CD14-positive monocyte (primary cell): ENCODE measurements at places on chromosomes 4 and X. TPM values are rescaled to one million over a fixed set of nuclear protein-coding genes. Genes with fewer than 3 reads are reported as not detected.

Gene SRPK3
- not detected for polyA plus RNA-seq

Gene UGT2A1
- not detected in 2 replicates for polyA plus RNA-seq

Gene PDE6B
- 4.6 and 6.8 TPM in 2 replicates for polyA plus RNA-seq

Gene GUF1
- polyA plus RNA-seq: 11.3 TPM

Gene HEPH
- 0.01 TPM in 1 of 2 replicates, not detected in the other for polyA plus RNA-seq

Gene TSPAN7
- polyA plus RNA-seq: not detected

Gene EVC
- polyA plus RNA-seq: 0.33 and 0.36 TPM in 2 replicates

Gene GABRA4
- polyA plus RNA-seq: 0.04 TPM in 1 of 2 replicates, not detected in the other

Gene TNIP3
- 0.20 TPM for polyA plus RNA-seq

Gene BEX2
- polyA plus RNA-seq: 0.33 and 0.75 TPM in 2 replicates

Gene PDGFRA
- polyA plus RNA-seq: not detected in 2 replicates

Gene CACNA1F
- polyA plus RNA-seq: not detected

Gene SCRG1
- polyA plus RNA-seq: 0.24 TPM

Gene AKAP17A
- 8.9 TPM for polyA plus RNA-seq

Gene NUDT10
- polyA plus RNA-seq: not detected in 2 replicates

Gene SMIM43
- not detected in 2 replicates for polyA plus RNA-seq

- DNase-seq: no peak
- no peaks in the 10 kb centered on the region for H3K27me3 ChIP-seq
- no peaks in the 10 kb centered on the region for H3K4me1 ChIP-seq
Observed at GRCh38 chrX:39527025-39527424, 570.7 kb downstream of the BCOR start.

DNA sequence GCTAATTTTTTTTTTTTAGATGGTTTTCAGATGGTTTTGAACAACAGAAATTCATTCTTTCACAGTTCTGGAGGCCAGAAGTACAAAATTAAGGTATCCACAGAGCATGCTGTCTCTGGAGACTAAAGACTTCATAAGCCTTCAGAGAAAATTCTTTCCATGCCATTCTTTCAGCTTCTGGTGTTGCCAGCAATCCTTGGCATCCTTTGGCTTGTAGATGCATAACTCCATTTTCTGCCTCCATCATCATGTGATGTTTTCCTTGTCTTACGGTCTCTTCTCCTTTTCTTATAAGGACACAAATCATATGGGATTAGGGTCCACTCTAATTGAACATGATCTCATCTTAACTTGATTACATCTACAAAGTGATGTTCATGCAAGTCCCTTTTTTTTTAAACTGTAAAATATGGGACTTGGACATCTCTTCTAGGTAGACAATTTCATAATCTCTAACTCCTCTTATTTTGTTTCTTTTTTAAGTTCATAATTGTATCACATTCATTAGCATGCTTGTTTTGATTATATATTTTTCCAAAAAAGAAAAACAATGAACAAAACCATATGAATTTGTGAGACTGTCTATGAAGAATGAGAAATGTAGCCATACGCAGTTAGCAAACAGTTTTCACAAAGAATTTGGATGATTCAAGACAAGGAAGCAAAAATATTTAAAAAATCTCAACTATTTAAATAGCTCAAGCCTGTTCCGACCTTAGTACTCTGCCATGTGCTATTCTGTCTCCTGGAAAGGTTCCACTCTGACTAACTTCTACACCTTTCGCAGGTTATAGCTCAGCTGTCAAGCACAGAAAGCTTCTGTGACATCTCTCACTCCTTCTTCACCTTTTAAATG, 53.1 kb upstream of the GIMD1 start:
- no peaks in the 10 kb centered on the region for H3K27me3 ChIP-seq
- H3K27ac ChIP-seq: no peak overlapping the region
- H3K4me1 ChIP-seq: no peaks in the 10 kb centered on the region
- DNase-seq: no peak
- no peaks in the 10 kb centered on the region for H3K36me3 ChIP-seq

DNA sequence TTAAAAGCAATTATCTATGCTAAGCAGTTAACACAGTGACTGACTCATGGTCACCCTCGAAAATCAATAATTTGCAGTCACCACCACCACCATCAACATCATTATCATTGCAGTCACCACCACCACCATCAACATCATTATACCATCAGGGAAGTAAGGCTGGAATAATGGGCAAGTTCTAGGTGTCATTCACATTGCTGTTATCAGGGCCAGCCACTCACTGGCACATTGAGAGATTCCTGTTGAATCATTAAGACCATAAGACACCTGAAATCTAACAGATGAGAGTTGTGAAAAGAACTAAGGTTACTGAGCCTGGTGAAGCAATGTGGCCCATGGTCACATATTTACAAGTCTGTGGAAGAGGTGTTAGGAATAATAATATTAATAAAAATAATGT, 247.7 kb upstream of the BOD1L1 start:
- H3K4me3 ChIP-seq: no peak overlapping the region
- H3K27me3 ChIP-seq: no peaks in the 10 kb centered on the region
- no peaks in the 10 kb centered on the region for H3K36me3 ChIP-seq
- H3K4me1 ChIP-seq: no peaks in the 10 kb centered on the region

GRCh38 chr4:55749666-55750065, 69.9 kb upstream of the EXOC1L start:
- H3K4me3 ChIP-seq: no peak overlapping the region
- no peak overlapping the region for H3K27ac ChIP-seq
- no peaks in the 10 kb centered on the region for H3K27me3 ChIP-seq
- H3K36me3 ChIP-seq: no peaks in the 10 kb centered on the region
- no peaks in the 10 kb centered on the region for H3K4me1 ChIP-seq
- DNase-seq: no peak

- H3K4me3 ChIP-seq: no peak within 1 kb of the TSS
- no peaks in the 10 kb centered on the region for H3K36me3 ChIP-seq
- no peak within 1 kb of the TSS for H3K27ac ChIP-seq
Observed at GRCh38 chrX:35919536-35920309, at the start of gene CFAP47. CFAP47 (plus strand) TSS chrX:35919734; CDS start chrX:35919800, 66 bp downstream.

DNA sequence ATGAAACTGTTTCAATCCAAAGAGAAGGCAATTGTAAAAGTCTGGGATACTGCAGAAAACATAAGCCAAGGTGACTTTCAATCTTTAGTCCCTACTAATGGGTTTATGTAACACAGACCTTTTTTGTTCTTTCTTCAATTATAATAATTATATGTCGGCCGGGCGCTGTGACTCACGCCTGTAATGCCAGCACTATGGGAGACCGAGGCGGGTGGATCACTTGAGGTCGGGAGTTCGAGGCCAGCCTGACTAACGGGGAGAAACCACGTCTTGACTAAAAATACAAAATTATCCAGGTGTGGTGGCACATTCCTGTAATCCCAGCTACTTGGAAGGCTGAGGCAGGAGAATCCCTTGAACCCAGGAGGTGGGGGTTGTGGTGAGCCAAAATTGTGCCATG, 489.8 kb upstream of the CTSO start:
- no peaks in the 10 kb centered on the region for H3K4me1 ChIP-seq
- no peak overlapping the region for H3K4me3 ChIP-seq
- H3K27ac ChIP-seq: no peak overlapping the region

DNA sequence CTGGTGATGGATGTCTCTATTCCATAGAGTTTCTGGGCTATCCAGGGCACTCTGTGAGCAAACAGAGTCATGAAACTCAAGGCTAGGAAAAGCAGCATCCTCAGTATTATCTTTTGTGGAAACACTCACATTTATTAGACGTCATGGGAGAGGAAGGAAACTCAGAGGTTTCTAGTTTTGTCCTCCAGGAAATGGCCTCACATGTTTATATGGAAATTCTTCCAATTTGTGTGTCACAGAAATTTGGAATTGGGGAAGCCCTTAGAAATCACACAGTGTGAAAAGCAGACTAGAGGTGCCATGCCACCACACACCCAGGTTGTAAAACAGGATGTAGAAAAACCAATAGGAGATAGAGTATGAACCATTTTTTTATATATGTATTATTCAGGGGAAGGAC, 31.1 kb downstream of the IDS start:
- no peak for DNase-seq
- H3K4me3 ChIP-seq: no peak overlapping the region

GRCh38 chr4:10753856-10754402, 69.4 kb upstream of the CLNK start:
- no peaks in the 10 kb centered on the region for H3K4me1 ChIP-seq
- no peak overlapping the region for H3K27ac ChIP-seq
- H3K36me3 ChIP-seq: no peaks in the 10 kb centered on the region
- H3K4me3 ChIP-seq: no peak overlapping the region

GRCh38 chr4:74415602-74416300, 29.2 kb upstream of the AREG start:
- no peak for DNase-seq
- H3K36me3 ChIP-seq: no peaks in the 10 kb centered on the region
- no peak overlapping the region for H3K27ac ChIP-seq
- H3K4me1 ChIP-seq: no peaks in the 10 kb centered on the region
- no peak overlapping the region for H3K4me3 ChIP-seq

GRCh38 chr4:103692615-103693014, 27.2 kb downstream of the TACR3 start:
- H3K36me3 ChIP-seq: no peaks in the 10 kb centered on the region
- no peak overlapping the region for H3K4me3 ChIP-seq
- H3K27me3 ChIP-seq: no peaks in the 10 kb centered on the region
- H3K4me1 ChIP-seq: no peaks in the 10 kb centered on the region

DNA sequence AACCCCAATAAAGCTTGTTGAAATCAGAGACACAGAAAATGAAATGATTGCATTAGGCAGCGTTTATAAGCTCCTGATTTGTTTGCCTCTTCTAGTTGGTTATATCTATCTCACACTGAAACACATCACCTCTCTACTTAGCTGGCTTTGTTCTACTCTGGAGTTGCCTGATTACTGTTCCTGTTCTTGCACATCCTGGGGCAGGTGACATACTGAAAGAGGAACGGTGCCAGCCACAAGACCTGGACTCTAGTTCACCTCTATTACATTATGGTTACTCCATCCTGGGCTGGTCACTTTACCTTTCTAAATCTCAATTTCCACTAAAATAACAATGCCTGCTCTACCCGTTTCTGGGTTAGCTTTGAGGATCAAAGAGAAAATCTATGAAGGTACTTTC, 47.9 kb downstream of the TRIM2 start:
- no peak overlapping the region for H3K27ac ChIP-seq
- H3K36me3 ChIP-seq: no peaks in the 10 kb centered on the region
- H3K4me1 ChIP-seq: peaks cover 14% of the 10 kb centered on the region
- no peak for DNase-seq
- peaks cover 5% of the 10 kb centered on the region for H3K27me3 ChIP-seq

- H3K4me1 ChIP-seq: no peaks in the 10 kb centered on the region
- no peaks in the 10 kb centered on the region for H3K27me3 ChIP-seq
- no peaks in the 10 kb centered on the region for H3K36me3 ChIP-seq
- no peak for DNase-seq
- H3K27ac ChIP-seq: no peak overlapping the region
- H3K4me3 ChIP-seq: no peak overlapping the region
Observed at GRCh38 chr4:162101337-162101736, 62.5 kb downstream of the FSTL5 start.

GRCh38 chr4:185634066-185634652, 98.9 kb upstream of the PDLIM3 start:
- H3K4me3 ChIP-seq: no peak overlapping the region
- no peaks in the 10 kb centered on the region for H3K4me1 ChIP-seq
- H3K36me3 ChIP-seq: no peaks in the 10 kb centered on the region
- peak; percentile 8 for DNase-seq
- H3K27ac ChIP-seq: no peak overlapping the region
- peaks cover 25% of the 10 kb centered on the region for H3K27me3 ChIP-seq

GRCh38 chrX:39204945-39205344, 403.7 kb downstream of the MID1IP1 start:
- H3K4me1 ChIP-seq: no peaks in the 10 kb centered on the region
- H3K27me3 ChIP-seq: peaks cover 2% of the 10 kb centered on the region
- no peak for DNase-seq
- H3K27ac ChIP-seq: no peak overlapping the region

GRCh38 chr4:106149026-106149425, 167.0 kb downstream of the TBCK start:
- no peak for DNase-seq
- no peaks in the 10 kb centered on the region for H3K36me3 ChIP-seq
- no peaks in the 10 kb centered on the region for H3K27me3 ChIP-seq
- H3K4me1 ChIP-seq: no peaks in the 10 kb centered on the region

GRCh38 chr4:52299120-52299519, 248.0 kb downstream of the SPATA18 start:
- no peaks in the 10 kb centered on the region for H3K27me3 ChIP-seq
- H3K4me3 ChIP-seq: no peak overlapping the region
- H3K4me1 ChIP-seq: no peaks in the 10 kb centered on the region
- no peak for DNase-seq
- H3K27ac ChIP-seq: no peak overlapping the region

- H3K36me3 ChIP-seq: no peaks in the 10 kb centered on the region
- H3K27me3 ChIP-seq: no peaks in the 10 kb centered on the region
- no peak for DNase-seq
Observed at GRCh38 chr4:119731778-119732177, 103.2 kb upstream of the PDE5A start.

- DNase-seq: no peak
- no peaks in the 10 kb centered on the region for H3K27me3 ChIP-seq
- H3K4me3 ChIP-seq: no peak overlapping the region
- peak overlapping the region; percentile 27 for H3K27ac ChIP-seq
- peaks cover 26% of the 10 kb centered on the region for H3K36me3 ChIP-seq
- H3K4me1 ChIP-seq: peaks cover 6% of the 10 kb centered on the region
Observed at GRCh38 chr4:139076016-139076744, 60.6 kb downstream of the NOCT start.

- H3K4me3 ChIP-seq: no peak overlapping the region
- H3K4me1 ChIP-seq: peaks cover 76% of the 10 kb centered on the region
- no peaks in the 10 kb centered on the region for H3K27me3 ChIP-seq
- peak overlapping the region; percentile 91 for H3K27ac ChIP-seq
- H3K36me3 ChIP-seq: no peaks in the 10 kb centered on the region
Observed at GRCh38 chr4:141348573-141348972, 127.9 kb downstream of the ZNF330 start.

- DNase-seq: peak; percentile 23
- H3K27ac ChIP-seq: peak overlapping the region; percentile 94
- H3K4me1 ChIP-seq: peaks cover 22% of the 10 kb centered on the region
- H3K36me3 ChIP-seq: no peaks in the 10 kb centered on the region
Observed at GRCh38 chr4:147779451-147779850, 47.6 kb downstream of the ARHGAP10 start.

DNA sequence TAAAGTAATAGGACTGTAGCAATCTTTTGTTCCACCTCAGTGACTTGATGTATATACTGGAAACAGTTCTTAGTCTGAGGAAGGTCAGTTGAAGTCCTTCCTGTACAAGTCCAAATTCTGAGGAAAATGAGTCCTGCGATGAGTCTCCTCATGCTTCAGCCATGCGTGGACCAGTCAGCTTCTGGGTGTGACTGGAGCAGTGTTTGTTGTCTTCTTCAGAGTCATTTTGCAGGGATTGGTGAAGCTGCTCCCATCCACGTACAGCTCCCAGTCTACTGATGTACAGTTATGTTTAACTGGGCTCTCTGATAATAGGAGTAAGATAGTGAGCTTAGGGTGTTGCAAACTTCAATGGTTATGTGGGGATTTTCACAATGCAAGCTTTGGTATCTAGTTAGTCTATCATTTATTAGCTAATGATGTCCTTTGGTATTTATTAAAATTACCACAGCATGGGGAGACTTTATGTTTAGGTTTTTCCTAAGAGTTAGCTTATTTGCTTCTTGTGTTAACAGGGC, 3.4 kb downstream of the UGT2B17 start:
- no peak for DNase-seq
- no peaks in the 10 kb centered on the region for H3K36me3 ChIP-seq
- H3K27ac ChIP-seq: no peak overlapping the region
